ENCODE measurements at places on chromosomes 3 and 15.

- DNase-seq = no peak
Observed at GRCh38 chr3:72543246-72543645, 305.0 kb downstream of the SHQ1 start.

- DNase-seq = no peak
Observed at GRCh38 chr3:180378496-180378895, 223.5 kb upstream of the TTC14 start.

- DNase-seq = no peak
Observed at GRCh38 chr3:5045961-5046360, 66.7 kb downstream of the BHLHE40 start.

GRCh38 chr3:28067014-28067413 is 174.4 kb upstream of the CMC1 start:
- DNase-seq = no peak

DNA sequence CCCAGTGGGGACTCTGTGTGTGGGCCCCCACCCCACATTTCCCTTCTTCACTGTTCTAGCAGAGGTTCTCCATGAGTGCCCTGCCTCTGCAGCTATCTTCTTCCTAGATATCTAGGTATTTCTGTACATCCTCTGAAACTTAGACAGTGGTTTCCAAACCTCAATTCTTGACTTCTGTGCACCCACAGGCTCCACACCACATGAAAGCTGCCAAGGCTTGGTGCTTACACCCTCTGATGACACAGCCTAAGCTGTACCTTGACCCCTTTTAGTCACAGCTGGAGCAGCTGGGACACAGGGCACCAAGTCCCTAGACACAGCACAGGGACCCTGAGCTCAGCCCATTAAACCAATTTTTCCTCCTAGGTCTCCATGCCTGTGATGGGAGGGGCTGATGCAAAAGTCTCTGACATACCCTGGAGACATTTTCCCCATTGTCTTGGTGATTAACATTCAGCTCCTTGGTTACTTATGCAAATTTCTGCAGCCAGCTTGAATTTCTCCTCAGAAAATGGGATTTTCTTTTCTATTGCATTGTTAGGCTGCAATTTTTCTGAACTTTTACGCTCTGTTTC is 304.5 kb downstream of the OTOL1 start:
- no peak for DNase-seq

GRCh38 chr3:12351145-12351544 is 62.3 kb downstream of the PPARG start:
- no peak for DNase-seq

Data from H1 (cell line).